PC-9 (cell line): ENCODE measurements at places on chromosomes 12 and 14.

GRCh38 chr14:40842816-40843215 is 763.9 kb upstream of the LRFN5 start:
- no peak for DNase-seq

GRCh38 chr14:61651355-61651754 is 44.0 kb upstream of the HIF1A start:
- DNase-seq, result no peak

GRCh38 chr12:70227911-70228310 is 15.3 kb upstream of the CNOT2 start:
- DNase-seq, result no peak

DNA sequence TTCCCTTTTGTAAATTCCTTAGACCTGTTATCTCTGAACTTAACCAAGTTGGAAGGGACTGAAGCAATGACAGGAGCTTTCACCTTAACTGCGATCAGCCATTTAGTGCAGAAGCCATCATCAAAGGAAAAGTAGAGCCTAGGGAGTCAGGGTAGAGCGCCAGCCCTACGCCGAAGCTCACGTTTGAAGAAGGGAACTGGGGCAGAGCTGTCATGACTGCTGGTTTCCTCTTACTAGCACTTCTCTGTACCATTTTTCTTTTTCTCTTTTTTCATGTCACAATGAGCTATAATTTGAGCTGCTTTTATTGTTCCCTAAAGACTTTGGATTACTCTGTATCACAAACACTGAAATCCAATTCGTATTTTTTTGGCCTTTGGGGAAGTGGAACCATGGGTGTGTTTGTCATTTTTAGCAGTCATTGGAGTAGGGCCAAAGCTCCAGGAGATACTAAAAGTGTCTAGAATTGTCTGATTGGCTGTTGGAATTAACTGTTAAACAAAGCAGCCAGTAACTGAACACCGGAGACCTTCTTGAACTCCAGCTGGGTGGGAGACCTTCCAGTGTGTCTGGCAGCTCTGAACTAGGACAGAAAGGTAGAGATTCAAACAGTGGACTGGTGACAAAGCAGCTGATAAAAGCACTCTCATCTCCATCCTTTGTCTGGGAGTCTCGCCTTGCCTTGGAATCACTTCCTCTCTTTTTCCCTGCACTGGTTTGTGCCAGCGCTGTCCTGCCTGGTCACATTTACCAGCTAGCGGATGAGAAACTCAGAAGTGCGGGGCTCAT is 9.1 kb downstream of the MTRFR start:
- no peak for DNase-seq

GRCh38 chr14:80621701-80622100 is 319.8 kb downstream of the CEP128 start:
- no peak for DNase-seq

GRCh38 chr12:30440826-30441602 is 254.7 kb downstream of the IPO8 start:
- DNase-seq, result no peak

- DNase-seq, result no peak
Measured at GRCh38 chr12:1666215-1666614, 24.7 kb upstream of the ADIPOR2 start.

DNA sequence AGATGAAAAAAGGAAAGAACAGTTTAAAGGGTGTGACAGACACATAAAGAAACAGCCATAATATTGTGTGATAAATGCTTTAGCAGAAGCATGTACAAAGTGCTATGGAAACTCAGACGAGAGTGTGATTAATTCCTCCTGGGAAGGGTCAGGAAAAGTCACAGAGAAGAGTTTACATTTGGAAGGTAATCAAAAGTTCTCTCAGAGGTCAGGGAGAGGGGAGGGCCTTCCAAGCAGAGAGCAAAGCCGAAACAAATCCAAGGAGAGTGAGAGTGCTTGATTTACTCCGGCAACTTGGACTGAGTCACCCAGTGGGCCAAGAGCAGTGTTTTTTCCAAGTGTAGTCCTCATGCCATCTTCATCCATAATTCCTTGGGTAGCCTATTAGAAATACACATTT is 108.3 kb downstream of the IGF1 start:
- DNase-seq, result no peak

DNA sequence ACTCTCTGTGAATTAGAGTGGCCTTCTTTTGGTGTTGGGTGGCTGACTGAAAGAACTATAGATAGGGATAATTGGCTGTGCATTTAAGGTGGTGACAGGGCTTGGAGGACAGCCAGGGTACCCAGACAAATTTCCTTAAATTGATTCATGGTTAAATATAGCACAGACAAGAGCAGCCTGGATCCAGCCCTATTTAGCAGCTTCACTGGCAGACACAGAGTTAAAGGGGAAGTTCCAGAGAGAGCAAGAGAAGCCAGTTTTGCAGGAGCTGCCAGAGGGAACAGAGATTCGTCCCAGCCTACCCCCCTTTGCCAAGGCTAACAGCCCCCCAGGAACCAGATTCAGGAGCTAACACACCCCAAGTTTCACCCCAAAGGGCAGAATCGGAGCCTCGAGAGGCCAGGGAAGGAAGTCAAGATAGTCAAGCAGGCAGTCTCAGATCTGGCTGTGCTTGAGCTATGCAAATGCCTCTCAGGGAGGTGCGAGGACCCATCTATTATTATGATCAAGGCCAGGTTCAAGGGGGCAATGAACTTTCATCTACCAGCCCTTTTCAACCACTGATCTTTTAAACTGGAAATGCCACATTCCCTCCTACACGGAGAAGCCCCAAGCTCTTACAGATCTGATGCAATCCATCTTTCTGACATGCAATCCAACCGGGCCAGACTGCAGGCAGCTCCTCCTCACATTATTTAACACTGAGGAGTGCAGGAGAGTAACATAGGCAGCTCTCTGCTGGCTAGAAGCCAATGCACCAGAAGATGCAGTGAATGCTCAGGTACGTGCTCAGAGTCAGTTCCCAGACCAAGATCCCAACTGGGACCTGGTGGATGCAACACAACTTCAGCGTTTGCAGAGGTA is 58.2 kb downstream of the DHRS2 start:
- DNase-seq, result peak; percentile 96
